ENCODE measurements at places on chromosomes 7 and 10. TPM values are rescaled to one million over a fixed set of nuclear protein-coding genes. Genes with fewer than 3 reads are reported as not detected.

GRCh38 chr10:48466611-48467240 is 138.1 kb downstream of the ARHGAP22 start:
- DNase-seq = no peak

DNA sequence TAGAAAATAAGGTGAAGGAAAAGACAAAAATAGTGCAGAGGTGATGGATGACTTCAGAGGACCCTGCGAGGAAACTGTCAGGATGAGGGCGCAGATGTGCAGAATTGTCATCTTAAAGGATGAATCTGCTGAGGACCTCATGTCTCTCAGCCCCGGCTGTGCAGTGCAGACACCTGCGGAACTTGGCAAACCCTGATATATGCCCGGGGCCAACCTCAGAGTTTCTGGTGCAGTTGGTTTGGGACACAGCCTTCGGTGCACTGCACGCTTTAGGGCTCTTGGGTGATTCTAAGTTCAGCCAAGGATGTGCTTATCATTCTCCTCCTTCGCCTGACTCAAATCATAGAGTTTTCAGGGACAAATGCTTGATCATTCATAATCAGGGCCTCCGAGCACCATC is 310.1 kb downstream of the TCERG1L start:
- DNase-seq = no peak

DNA sequence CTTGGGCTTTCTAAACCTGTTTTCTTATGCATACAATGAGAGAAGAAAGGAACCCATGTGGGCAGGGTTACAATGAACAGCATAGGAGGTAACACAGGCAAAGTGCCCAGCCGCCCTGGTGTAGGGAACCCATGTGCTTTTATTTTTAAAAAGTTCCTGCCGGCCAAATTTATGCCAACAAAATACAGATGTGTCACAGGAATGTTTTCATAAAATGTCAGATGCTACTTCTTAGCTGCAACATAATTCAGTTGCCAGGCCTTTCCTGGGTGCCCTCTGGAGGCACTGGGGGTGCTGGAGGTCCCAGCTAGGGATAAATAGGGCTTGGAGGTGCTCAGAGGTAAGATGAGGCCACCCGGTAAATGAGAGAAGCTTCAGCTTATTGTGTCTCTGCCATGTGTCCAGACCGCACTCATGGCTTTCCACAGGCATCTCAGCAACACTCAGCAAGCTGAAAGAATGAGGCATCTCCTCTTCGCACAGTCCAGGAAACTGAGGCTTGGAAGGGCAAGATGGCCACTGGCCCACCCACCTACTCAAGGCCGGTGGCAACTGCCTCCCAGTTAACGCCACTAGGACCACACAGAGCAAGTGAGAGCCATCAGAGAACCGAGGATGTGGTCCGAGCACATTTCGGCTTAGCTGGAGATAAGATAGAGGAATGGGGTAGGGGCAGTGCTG is 58.3 kb downstream of the CPXM2 start:
- no peak for DNase-seq

DNA sequence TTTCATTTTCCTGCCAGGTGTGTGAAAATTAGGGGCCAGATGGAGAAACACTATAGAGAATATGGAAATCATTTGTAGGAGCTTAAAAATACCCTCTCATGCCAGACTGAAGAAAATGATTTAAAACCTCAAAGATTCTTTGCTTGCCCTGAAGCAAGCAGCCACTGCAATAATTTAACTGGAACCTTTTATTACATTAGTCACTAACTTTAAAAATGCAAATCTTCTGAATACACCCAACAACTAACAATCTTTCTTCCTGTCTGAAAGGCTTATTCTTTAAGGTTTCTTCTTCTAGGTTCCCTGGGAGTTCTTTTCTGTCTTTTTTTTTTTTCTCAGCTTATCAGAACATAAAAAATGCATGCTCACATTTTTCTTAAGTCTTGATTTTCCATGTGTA is 238.5 kb upstream of the KMT2E start:
- no peak for DNase-seq

SP4 gene
- polyA plus RNA-seq = 16.3 TPM

Measured in right renal pelvis (tissue), 4 donors.